Bronchial epithelial cell (primary cell): ENCODE measurements at places on chromosomes 7 and 10.

GRCh38 chr7:80386686-80387085 lies 125.2 kb downstream of the GNAT3 start:
- DNase-seq: no peak

GRCh38 chr10:123772645-123773508 lies 106.7 kb downstream of the GPR26 start:
- no peak for DNase-seq

- DNase-seq: no peak
Measured at GRCh38 chr10:120644556-120645410, 187.8 kb downstream of the PLPP4 start.

GRCh38 chr10:112634096-112634830 lies 187.2 kb downstream of the VTI1A start:
- DNase-seq: peak; percentile 28

- DNase-seq: no peak
Measured at GRCh38 chr10:93818086-93818485, 60.4 kb downstream of the LGI1 start.

DNA sequence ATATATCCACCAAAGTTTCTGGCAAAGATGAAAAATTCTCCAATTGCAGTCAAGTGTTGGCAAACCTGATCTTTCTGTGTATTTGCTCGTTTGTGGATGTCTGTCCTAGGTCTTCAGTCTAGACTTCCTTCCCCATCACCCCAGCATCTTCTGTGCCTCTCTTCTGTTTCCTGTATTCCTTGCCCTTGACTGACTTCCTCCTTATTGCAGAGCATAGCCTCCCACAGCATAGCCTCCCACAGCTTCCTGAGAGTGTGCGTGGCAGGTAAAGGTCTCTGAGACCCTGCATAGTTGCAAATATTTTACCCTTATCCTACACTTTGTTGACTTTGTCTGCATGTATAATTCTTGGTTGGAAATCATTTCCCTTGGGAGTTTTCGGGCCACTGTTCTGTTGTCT lies 18.4 kb downstream of the SLC18A2 start:
- no peak for DNase-seq

DNA sequence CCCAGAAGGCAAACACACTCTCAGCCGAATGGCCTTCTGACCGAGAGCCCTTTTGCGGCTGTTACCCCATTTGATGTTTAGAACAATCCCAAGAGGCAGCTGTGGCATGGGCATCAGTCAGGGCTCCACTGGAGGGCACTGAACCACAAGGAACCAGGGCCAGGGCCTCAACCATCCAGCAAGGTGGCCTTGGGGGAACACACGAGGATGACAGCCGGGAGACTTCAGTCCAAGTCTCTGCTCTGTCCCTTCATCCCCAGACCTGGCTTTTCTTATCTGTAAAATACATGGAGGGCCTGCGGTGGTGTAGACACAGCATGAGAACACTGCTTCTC lies 63.6 kb upstream of the INSIG1 start:
- DNase-seq: no peak
